ENCODE measurements at places on chromosomes 6 and 20.

GRCh38 chr20:61896058-61896961 is 169.4 kb downstream of the TAF4 start:
- peak; percentile 5 for DNase-seq

DNA sequence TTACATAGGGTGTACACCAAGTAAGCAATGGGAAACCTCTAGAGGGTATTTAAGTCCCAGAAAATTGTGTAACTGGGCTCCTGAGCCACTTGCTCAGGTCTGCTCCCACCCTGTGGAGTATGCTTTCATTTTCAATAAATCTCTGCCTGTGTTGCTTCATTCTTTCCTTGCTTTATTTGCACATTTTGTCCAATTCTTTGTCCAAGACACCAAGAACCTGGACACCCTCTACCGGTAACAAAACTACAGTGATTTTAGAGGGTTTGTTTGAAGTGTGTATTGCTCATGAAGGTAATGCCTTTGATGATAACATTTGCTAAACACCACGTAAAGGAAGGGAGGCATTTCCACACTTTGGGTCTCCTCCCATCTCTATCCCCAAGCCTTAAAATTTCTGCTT is 46.2 kb downstream of the MYB start:
- DNase-seq = no peak

DNA sequence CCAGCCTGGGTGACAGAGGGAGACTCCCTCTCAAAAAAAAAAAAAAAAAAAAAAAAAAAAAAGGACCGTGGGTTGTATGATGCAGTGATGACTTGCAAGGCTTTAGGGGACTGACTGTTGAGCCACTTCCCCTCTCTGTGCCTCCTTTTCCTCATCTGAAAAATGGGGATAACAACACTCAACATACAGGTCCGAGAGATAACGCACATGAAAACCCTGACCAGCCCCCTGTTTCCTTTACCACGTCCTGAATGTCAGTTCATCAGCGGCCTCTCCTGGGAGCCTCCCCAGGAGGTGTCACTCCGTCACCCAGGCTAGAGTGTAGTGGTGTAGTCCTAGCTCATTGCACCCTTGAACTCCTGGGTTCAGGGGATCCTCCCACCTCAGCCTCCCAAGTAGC is 3.9 kb downstream of the SLA2 start:
- DNase-seq = peak; percentile 72

DNA sequence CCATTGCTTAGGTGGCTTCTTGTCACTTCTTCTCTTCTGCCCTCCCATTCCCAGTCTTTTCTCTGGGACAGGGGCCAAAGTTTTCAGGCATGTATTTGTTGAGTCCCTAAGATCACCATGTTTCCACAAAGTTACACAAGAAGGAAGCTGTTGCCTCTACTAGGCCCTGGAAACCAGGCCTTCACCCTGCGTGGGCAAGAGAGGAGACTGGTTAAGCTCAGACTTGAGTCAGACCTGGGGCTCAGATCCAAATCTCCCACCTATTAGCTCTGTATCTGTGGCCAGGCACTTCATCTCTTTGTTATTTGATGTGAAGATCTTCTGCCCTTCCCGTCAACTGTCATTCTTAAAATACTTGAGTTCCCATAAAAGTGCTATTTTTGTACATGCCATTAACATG is 154.6 kb downstream of the SASH1 start:
- no peak for DNase-seq

DNA sequence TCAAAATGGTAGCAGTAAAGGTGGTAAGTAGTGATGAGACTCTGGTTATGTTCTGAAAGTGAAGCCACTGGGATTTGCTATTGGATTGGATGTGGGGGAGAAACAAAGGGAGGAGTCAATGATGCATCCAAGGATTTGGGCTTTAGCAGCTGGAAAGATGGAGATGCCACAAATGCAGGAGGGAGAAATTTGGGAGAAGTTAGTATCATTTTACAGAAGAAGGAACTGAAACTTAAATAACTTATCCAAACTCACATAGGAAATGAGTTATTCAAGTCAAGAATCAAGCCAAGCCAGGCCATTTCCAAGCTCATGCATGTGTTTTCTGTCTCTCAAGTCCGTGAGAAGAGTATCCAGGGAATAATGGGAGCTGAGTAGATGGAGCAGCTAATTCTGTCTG is 155.1 kb upstream of the TNFAIP3 start:
- DNase-seq = no peak

GRCh38 chr6:158033751-158034702 is 52.4 kb downstream of the SYNJ2 start:
- no peak for DNase-seq

DNA sequence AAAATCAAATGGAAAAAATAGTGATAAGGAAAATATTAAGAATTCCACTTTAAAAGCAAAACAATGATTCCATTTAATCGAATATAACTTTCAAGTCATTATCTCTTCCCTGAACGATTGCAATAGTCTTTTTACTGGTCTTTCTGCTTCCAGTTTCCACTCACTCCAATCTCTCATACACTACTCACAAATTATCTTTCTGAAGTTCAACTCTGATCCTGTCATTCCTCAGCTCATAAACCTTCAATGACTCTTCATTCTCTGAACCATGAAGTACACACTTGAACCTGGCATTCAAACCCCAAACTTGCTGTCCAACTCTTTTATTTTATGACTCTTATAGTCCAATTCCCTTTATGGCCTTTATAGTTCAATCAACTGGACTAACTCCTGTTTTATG is 304.1 kb upstream of the TCF21 start:
- DNase-seq = no peak

- peak; percentile 27 for DNase-seq
Observed at GRCh38 chr20:48750941-48751635, 76.7 kb downstream of the PREX1 start.

GRCh38 chr6:33195304-33196165 is 3.3 kb upstream of the COL11A2 start:
- no peak for DNase-seq

GRCh38 chr20:4864311-4864752 is 137.0 kb downstream of the SLC23A2 start:
- no peak for DNase-seq

DNA sequence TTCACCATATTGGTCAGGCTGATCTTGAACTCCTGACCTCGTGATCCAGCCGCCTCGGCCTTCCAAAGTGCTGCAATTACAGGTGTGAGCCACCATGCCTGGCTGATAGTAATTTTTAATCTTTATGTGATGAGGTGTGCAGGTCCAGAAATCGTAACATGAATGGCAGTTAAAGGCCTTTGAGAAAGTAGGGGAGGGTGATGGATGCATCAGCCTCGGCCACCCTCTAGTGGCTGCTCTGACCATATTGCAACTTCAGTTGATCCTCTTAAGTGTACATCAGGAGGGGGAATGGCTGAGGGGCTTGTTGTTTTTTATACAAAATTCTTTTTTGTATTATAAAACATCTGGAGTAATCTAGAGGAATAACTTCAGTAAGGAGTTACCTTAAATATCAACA is 193.0 kb downstream of the ZFAND3 start:
- peak; percentile 54 for DNase-seq

Data from hematopoietic multipotent progenitor cell treated with erythropoietin and hydrocortisone succinate and interleukin-3 and kit ligand, for 8 days (in vitro differentiated cells).